ENCODE measurements at places on chromosomes 13 and 19.
A peak's percentile ranks its signal among the peaks of the same experiment; 100 is the strongest.

DNA sequence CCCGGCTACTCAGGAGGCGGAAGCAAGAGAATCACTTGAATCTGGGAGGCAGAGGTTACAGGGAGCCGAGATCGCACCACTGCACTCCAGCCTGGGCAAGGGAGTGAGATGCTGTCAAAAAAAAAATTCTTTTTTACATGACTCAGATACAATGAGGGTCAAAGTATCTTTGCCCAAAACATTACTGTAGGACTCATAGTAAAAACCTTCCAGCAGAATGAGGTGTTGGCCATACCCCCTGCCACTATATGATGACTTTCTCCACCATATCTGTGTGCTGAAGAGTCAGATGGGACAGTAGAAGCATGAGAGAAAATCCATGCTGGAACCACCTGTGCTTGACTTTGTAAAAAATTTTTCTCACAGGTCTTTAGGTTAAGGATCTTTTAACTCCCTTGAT, 86.7 kb downstream of the COL4A2 start:
- no peak for DNase-seq

DNA sequence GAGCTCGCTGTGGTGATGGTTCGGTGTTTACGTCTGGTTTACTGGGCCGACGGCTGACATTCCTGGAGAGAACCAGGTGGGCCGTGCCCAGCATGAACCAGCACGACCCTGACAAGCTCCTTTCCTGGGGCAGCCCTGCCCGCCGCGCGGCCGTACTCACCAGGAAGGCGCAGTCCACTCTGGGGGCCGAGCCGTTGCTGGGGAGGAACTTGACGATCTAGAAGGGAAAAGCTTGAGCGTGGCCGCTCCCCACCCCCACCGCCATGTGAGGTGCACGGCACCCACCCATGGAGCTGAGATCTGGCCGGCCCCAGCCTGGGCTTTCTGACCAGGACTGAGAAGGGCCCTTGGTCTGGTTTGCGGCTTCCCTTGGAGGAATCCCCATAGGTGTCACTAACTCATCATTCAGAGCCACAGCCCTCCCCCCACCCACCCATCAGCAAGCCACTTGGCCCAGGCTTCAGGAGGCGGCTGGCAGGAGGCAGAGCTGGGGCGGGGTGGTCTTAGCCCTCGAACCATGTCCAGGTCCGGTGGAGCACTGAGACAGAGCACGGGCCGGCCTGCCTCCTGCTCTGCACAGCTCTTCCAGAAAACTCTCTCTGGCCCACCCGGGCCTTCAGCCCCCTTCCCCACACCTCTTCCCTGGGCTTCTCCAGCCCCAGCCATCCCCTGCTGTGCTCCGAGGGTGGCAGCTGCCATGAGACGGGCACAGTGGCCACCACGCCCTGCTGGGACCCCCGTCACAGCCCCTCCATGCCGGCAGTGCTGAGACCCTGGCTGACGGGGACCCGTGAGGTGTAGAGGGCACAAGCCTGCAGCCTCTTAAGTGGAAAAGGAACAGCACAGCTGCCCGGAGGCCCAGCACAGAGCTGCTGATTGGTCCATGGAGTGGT, 6.2 kb downstream of the ATP4B start:
- no peak for DNase-seq

- DNase-seq, result no peak
Observed at GRCh38 chr13:112643759-112644459, 45.9 kb upstream of the ATP11A start.

- no peak for DNase-seq
Observed at GRCh38 chr19:10503002-10503789, at the start of gene KEAP1. KEAP1 (minus strand) TSS chr19:10503356; CDS start chr19:10500033, 3,323 bp downstream.

DNA sequence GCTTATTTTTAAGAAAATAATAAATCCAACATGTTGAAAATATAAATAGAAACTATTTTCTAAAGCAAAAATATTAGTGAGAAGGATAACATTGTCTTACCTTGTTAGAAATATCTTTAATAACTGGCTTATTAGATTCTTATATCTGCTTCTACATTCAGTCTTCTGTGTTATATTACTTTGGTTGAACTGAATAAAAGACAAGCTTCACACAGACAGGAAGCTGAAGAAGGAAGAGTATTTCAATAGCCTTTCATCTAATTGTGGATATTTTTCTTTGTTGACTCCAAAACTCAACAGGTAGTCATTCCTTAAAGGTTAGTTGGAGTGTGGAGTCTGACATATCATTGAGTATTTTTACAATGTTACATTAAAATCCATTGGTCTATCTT, 10.9 kb downstream of the SETDB2 start:
- DNase-seq, result no peak

DNA sequence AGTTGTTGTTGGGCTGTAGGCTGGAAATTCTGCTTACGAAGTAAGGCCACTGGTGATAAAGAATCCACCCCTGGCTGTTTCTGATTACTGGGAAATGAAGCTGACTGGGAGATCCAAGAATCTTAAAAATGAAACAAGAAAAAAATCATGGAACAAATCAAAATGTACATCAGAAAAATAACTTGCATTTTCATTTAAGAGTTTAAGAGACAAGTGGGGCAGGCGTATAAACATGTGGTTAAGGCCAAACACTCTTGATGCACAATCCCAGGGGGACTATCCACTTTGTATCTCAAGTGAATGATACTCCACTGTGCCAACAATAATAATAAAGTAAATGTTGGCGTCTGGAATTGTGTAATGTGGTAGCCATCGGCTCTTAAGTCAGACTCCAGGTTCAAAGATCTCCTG, 24.6 kb downstream of the ZMYM5 start:
- no peak for DNase-seq

DNA sequence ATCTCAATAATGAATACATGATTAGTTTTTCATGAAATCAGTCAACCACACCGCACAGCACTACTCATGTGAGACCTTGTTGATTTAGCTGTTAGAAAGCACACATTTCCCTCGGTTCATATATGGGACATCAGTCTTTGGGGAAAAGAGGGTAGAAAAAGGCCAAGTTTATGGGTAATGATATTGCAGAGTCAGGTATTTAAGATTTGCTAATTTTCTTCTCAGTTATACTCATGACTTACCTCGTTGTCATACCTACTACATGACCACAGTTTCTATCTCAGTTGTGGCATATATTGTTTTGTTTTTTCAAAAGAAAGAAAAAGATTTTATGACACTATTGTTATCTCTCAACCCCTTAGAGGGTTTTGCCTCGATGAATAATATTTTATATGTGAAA, 165.6 kb downstream of the POU4F1 start:
- no peak for DNase-seq

DNA sequence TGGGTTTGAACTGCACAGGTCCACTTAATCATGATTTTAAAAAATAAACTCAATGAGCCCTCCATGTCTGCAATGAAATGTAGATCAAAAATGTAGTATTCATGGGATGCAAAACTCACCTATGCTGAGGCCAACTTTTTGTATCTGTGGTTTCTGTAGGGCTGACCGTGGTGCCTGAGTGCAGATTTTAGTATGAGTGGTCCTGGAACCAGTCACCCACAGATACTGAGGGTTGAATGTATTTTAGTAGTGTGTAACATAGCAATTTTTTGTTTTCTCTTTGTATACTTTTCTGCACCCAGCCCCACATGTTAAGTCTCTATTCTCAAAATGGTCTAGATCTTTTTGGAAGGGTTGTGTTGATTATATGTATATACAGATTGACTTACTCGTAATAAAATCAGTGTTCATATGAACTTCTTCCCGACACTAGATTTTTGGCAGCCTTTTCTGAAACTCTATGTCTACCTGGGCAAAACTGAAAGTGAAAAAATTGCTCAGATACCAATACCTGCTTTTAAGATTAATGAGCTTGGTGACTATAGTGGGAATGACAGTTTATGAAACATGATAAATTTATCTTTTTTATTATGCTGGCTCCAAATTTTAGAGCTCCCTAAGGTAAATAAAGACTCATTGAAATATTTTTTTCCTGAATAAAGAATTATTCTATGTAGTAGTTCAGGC, 51.6 kb downstream of the DNAJC15 start:
- no peak for DNase-seq

DNA sequence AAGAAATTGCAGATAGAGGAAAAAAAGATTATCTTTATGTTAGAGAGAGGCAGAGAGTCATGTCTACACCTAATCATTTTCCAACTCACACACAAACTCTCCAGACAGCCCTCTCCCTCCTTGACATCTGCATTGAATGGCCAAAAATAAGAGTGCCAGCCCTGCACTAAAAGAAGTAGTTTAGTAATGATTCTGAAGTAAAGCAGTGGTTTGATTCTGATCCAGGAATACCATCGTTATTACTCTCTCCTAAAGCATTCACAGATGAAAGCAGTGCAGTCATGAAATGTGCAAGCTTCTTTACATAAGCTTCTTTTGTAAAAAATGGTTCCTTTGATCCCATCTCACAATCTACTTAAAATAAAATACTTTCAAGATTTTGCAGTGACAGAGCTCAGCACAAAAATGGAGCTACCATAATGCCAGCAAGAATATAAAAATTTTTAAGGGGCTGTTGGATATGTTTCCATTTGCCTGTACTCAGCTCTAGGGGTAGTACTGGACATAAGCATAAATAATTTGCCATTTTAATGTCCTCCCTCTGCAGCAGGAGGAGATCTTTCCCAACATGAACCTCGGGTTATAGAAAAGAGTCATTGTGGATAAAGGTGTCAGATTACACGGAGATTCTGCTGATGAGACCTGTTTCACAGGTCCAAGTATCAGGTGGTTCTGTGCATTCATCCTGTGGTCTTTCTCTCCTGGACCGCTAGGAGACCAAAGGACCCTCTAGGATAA, 406.3 kb downstream of the DCT start:
- no peak for DNase-seq

DNA sequence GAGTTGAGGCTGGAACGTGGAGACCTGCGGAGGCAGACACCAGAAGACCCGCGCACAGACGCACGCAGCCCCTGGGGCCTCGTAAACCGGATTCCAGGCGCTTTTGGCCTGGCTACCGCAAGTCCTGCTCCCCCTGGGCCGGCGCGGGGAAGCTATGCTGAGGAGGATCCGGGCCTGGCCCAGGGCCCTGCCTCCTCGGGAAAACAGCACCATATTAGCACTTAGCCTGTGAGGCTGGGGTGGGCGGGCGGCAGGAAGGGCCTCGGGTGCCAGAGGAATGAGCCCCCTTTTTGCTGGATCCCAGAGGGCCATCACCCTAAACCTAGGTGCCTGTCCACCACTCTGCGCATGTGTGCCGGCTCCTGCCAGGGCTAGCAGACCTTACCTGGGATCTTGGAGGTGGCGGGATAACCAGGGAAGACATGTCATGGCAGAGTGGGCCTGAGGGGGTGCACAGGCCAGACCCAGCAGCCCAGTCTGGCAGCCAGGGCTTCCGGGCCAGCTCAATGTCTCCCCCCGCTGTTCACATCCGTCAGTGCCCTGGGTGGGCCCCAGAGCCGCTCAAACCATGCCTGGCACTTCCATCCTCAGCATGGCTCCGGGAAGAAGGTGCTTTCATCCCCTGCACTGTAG, 7.3 kb downstream of the ELOF1 start:
- DNase-seq, result no peak

GRCh38 chr19:35903550-35904179, 1.3 kb downstream of the HCST start:
- peak; percentile 40 for DNase-seq

- no peak for DNase-seq
Observed at GRCh38 chr13:31207661-31208552, 8.1 kb downstream of the B3GLCT start.

DNA sequence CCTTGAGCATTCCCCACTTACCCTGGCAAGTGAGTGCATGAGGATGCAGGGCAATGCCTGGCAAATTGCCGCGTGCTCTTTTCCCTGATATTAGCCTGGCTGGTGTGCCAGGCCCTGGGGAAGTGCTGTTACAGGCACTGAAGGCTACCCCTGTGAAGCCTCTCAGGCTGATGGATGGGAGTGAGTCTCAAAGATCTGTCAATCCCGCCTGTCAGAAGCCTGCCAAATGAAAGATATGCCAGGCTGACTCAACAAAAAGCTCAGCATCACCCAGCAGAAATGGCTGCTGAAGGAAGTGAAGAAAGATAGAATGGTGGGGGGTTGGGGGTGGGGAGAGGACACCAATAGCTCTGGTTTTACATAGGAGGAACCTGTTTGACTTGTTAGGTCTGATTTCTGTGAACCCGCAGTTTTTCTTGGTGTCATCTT, 112.1 kb downstream of the LACC1 start:
- DNase-seq, result no peak

DNA sequence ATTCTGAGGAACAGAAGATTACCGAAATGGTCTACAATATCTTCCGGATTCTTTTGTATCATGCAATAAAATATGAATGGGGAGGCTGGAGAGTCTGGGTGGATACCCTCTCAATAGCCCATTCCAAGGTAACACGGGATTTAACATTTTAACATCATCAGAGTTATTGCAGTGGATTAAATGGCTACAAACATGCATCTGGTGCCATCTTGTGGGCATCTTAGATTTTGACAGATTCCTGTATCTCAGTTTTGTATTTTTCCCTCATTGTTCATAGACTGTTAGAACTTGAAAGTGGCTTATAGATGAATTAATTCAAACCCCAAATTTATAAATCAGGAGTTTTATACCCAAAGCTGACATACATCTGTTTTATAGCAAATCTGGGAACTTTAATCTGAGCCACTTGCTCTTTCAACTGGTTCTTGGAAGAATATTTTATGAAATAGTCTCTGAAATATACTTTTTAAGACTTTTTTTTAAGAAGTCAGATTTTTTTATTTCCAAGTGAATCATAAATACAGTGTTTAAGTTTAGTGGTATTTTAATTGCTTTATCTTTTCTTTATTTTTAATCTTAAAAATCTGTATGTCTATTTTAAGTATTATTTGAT, 215.2 kb downstream of the NBEA start:
- peak; percentile 59 for DNase-seq

GRCh38 chr13:97221466-97221865, 667 bp upstream of the MBNL2 start:
- DNase-seq, result peak; percentile 53

GRCh38 chr13:20713751-20714150, 10.3 kb downstream of the IL17D start:
- peak; percentile 43 for DNase-seq

GRCh38 chr13:28041031-28041461, 52.6 kb upstream of the URAD start:
- peak; percentile 7 for DNase-seq

- peak; percentile 20 for DNase-seq
Observed at GRCh38 chr13:43573802-43574514, 212.8 kb downstream of the ENOX1 start.

GRCh38 chr19:17605117-17605516, 49.7 kb downstream of the COLGALT1 start:
- no peak for DNase-seq

GRCh38 chr13:97235549-97236231, 13.6 kb downstream of the MBNL2 start:
- DNase-seq, result peak; percentile 16

GRCh38 chr19:15874821-15875474, 22.9 kb downstream of the CYP4F2 start:
- no peak for DNase-seq

DNA sequence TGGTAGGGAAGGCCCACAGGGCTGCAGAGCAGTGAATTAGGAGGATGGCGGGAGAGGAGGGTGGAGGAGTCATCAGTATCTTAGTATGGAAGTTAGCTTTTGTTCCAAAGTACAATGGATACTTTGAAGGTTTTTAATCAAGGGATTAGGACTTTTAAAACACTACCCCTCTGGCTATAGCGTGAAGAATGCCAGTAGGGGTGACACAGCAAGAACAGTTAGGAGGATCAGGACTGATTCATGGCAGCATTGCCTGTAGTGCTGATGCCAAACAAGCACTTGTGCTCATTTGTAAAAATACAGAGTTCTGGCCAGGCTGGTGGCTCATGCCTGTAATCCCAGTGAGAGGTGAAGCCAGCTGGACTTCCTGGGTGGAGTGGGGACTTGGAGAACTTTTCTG, 46.2 kb downstream of the SKA3 start:
- no peak for DNase-seq
